ENCODE measurements at places on chromosomes 4 and X. TPM values are rescaled to one million over a fixed set of nuclear protein-coding genes. Genes with fewer than 3 reads are reported as not detected.

Gene YY2
- 2.5 TPM for total RNA-seq

Gene SSX1
- not detected for total RNA-seq

GRCh38 chrX:130253916-130254315 lies 14.8 kb downstream of the ZNF280C start:
- no peak overlapping the region for H3K27ac ChIP-seq
- peaks cover 16% of the 10 kb centered on the region for H3K4me1 ChIP-seq
- H3K36me3 ChIP-seq = peaks cover 14% of the 10 kb centered on the region
- H3K4me3 ChIP-seq = no peak overlapping the region

DNA sequence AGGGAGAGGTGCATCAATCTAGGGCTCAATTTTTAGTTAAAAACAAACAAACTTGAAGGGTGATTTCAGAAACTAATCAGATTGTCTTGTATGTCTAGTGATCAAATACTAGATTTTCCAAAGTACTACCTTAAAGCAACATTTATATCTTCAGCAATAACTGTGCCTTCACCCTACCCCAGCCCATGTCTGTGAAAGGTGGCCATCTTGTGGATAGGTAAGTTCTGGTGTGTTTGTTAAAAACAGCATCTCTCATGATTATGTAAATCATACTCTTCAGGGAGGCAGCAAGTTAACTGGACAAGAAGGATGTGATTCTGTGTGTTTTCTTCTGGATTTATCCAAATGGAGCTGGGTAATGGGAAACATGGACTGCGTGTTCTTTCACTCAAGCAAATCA lies 81.4 kb upstream of the ACSL1 start:
- no peaks in the 10 kb centered on the region for H3K27me3 ChIP-seq
- H3K4me3 ChIP-seq = no peak overlapping the region
- H3K36me3 ChIP-seq = no peaks in the 10 kb centered on the region

DNA sequence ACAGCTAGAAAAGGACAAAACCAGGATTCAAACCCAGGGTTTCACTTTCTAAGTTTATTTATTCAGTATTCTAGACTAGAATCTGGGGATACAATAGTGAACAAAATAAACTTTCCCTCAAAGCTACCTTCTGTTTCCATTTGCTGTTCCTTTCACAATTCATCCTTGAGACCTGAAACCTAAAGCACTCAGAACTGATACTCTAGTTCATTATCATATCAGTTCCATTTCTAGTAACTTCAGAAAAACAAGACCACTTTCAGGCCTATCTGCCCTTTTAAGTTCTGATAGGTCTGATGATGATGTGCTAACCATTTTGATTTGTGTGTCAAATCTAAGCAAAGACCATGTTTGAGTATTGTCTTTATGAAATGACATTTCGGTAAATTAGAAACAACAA lies 7.8 kb upstream of the XK start:
- no peak for DNase-seq
- no peak overlapping the region for H3K27ac ChIP-seq
- H3K27me3 ChIP-seq = no peaks in the 10 kb centered on the region
- H3K4me1 ChIP-seq = peaks cover 3% of the 10 kb centered on the region
- H3K36me3 ChIP-seq = no peaks in the 10 kb centered on the region

- no peak overlapping the region for H3K4me3 ChIP-seq
- no peaks in the 10 kb centered on the region for H3K4me1 ChIP-seq
- no peaks in the 10 kb centered on the region for H3K36me3 ChIP-seq
- DNase-seq = no peak
These were observed 13.4 kb upstream of the COL25A1 start for GRCh38 chr4:109315818-109316217.

- H3K4me3 ChIP-seq = peak overlapping the region; percentile 91
- H3K27me3 ChIP-seq = no peaks in the 10 kb centered on the region
- peaks cover 61% of the 10 kb centered on the region for H3K36me3 ChIP-seq
- peak; percentile 77 for DNase-seq
These were observed 27.2 kb downstream of the NOP14 start for GRCh38 chr4:2935762-2936743.

- no peak overlapping the region for H3K4me3 ChIP-seq
- H3K27ac ChIP-seq = no peak overlapping the region
- H3K4me1 ChIP-seq = no peaks in the 10 kb centered on the region
- H3K36me3 ChIP-seq = no peaks in the 10 kb centered on the region
- peaks cover 21% of the 10 kb centered on the region for H3K27me3 ChIP-seq
These were observed 7.0 kb downstream of the NPY5R start for GRCh38 chr4:163350672-163351071.

GRCh38 chr4:182770996-182771514 lies 146.1 kb downstream of the DCTD start:
- no peaks in the 10 kb centered on the region for H3K27me3 ChIP-seq
- no peak for DNase-seq
- H3K27ac ChIP-seq = no peak overlapping the region

- H3K27me3 ChIP-seq = no peaks in the 10 kb centered on the region
- no peak overlapping the region for H3K4me3 ChIP-seq
- peaks cover 45% of the 10 kb centered on the region for H3K36me3 ChIP-seq
- no peak for DNase-seq
These were observed 48.8 kb upstream of the NEUROG2 start for GRCh38 chr4:112564706-112565270.

GRCh38 chr4:10730019-10730418 lies 45.5 kb upstream of the CLNK start:
- H3K36me3 ChIP-seq = peaks cover 7% of the 10 kb centered on the region
- no peak for DNase-seq
- peak overlapping the region; percentile 84 for H3K27ac ChIP-seq
- H3K4me3 ChIP-seq = no peak overlapping the region
- H3K27me3 ChIP-seq = no peaks in the 10 kb centered on the region
- peaks cover 67% of the 10 kb centered on the region for H3K4me1 ChIP-seq

DNA sequence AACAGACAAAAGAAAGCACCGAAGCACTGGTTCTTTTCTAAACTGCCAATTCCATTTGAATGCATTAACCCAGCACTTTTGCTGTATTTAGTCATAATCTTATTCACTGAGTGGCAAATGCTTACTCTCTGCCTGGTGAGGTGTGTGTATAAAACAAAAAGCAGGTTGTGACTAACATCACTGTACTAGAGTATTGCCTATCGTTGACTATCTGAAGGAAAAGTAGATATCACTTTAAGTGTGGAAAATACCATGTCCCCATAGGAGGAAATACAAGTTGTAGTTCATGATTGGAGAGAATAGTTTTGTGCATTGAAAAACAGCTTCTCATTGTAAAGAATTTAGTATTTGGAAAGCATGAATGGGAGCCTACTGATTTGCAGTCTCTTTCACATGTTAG lies 2.7 kb downstream of the PDLIM5 start:
- peaks cover 37% of the 10 kb centered on the region for H3K4me1 ChIP-seq
- no peak overlapping the region for H3K4me3 ChIP-seq
- DNase-seq = no peak
- peaks cover 13% of the 10 kb centered on the region for H3K36me3 ChIP-seq
